ENCODE measurements at places on chromosomes 1 and 21. TPM values are rescaled to one million over a fixed set of nuclear protein-coding genes. Genes with fewer than 3 reads are reported as not detected.

The B3GALT5 gene
- 1.2 TPM for total RNA-seq

The MEX3A gene
- 0.33 TPM for total RNA-seq

The INSRR gene
- total RNA-seq, result not detected

- no peak for DNase-seq
These were observed 3.2 kb downstream of the RNF187 start for GRCh38 chr1:228490120-228491078.
